ENCODE measurements at places on chromosomes 3 and 15.

GRCh38 chr3:25587975-25588374 lies 76.7 kb downstream of the TOP2B start:
- DNase-seq, result no peak

GRCh38 chr3:131109156-131109555 lies 82.5 kb downstream of the NEK11 start:
- no peak for DNase-seq

DNA sequence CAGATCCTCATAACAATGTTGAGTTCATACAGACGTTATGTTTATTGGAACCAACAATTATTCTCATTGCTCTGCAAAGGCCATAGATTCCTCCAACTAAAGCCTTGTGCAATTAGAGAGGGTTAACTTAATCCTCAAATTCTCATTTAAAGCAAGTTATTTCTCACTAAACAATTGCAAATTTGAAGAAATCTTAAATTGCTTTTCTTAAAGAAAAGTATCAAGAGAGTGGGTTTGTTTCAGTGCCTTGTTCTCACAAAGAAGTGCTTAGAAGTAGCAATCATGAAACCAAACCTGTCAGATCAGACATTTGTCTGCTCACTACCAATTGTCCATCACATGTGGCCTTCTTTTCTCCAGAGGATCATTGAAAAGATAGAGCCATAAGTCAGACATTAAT lies 124.8 kb downstream of the KCNH8 start:
- DNase-seq, result no peak

- DNase-seq, result no peak
Measured at GRCh38 chr3:46574881-46575576, 8.9 kb upstream of the LRRC2 start.

DNA sequence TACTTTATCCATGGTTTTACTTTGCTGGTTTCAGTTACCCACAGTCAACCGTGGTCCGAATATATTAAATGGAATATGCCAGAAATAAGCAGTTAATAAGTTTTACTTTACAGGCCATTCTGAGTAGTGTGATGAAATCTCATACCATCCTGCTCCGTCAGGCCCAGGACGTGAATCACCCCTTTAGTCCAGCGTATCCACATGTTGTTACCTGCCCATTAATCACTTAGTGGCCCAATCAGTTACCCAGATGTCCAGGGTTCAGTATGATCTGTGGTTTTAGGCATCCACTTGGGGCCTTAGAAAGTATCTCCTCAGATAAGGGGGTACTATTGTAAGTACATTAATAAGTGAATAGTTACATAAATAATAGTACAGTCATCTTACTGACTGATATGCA lies 88.0 kb downstream of the TTBK2 start:
- DNase-seq, result no peak

DNA sequence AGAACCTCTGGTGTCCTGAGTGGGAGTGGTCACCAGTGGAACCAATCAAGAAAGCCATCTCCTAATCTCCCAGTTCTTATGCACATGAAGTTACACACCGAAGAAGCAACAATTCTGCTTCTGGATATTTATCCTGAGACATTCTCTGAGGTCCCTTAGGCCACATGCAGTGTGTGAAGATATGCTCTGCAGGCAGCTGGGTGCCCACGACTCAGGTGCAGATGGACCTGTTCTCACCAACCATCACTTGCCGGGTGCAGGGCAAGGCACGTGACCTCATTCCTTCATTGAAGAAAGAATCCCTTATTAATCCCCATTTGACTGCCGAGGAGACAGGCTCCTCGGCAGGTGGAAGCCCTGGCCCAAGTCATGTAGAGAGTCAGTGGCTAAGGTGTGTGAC lies 79.8 kb downstream of the WNT7A start:
- no peak for DNase-seq

- peak; percentile 42 for DNase-seq
Measured at GRCh38 chr3:38004415-38005075, 14.0 kb downstream of the VILL start.

DNA sequence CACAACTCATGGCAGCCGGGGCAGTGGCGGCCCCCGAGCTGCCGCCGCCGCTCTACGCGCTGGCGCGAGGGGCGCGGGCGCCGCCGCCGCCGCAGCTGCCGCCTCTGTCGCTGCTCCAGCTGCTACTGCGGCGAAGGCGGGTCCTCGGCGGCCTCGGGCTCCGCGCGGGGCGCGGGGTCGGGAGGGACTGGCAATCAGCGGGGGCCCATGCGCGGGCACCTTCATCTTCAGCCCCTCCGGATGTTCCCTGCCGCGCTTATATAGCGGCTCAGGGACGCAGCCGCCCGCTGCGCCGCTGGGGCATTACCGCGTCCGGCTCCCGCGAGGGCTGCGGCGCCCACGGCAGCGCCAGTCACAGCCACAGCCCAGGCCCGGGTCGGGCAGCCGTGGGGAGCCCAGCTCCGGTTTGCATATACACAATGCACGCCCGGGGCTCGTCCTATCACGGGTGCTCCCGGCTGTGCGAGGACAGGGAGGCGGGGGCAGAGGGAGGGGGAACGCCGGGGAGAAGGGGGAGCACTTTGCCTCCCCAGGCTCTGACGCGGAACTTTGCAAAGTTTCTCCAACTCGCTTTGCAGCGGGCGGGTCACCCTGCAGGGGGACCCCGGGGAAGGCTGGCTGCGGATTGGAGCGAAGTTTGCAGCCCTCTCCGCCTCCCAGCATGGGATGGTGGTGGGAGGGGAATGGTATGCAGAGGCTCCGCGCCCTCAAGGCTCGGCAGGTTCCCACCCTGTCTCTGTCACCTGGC lies at the start of gene VGLL3:
Gene VGLL3 (minus strand): TSS at position 416 of the 748 bp plus-strand sequence. CDS start 406 bp downstream, at position 10.
- DNase-seq, result no peak

- no peak for DNase-seq
Measured at GRCh38 chr15:87716422-87716821, 540.1 kb downstream of the NTRK3 start.

DNA sequence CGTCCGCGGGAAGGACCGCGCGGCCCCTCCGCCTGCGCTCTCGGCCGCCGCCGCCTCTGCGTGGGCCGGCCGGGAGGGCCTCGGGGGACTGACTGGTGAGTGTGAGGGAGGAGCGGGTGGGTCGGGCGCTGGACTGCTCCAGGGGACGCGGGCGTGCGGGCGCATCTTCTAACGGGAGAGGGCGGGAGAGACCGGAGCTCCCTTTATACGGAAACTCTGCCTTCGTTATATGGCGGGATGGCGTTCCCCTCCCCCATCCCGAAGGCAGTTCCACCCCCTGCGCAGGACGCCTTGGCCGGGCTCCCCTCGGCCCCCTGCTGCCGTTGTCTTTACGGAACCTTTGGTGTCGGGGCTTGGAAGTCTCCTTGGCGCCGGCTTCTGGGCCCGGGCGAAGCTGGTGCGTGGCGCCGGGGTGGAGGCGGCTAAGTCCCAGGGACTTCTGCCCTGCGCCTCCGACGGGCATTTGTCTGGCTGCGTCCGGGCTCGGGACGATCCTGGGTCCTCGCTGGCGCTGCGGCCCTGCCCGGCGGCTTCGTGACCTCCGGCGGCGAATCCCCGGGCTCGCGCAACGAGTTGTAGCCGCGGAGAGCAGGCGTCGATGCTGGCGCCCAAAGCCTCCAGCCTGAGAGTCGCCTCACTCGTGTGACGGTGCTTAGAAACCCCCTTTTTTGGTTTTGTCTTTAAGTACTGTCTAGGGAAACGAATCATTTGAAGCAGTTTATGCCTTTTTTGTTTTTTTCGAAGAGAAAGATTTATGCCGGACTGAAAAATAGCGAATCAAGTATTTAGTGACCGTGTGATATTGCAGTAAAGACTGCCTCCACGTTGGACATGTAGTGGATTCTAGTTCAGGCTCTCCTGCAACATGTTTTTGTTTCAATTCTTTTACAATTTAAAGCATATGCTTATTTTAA lies 623 bp downstream of the ZNF639 start:
- DNase-seq, result peak; percentile 56

DNA sequence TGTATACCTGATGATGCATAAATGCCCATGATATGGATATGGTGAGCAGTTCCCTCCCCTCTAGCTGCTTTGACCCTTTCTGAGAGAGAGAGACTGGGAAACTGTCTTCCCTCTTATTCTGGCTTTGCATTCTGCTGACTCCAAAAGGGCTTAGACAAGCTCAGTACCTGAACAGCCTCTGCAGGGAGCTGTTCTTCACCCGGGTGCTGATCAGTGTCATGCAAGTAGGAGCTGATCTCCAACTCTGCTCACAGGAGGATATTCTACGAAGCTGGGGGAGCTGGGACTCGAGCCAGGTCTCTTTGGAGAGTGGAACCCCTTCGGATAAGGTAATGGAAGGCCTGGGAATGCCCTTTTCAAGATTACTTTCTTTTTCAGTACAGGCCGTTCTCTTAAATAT lies 237.1 kb downstream of the RYR3 start:
- DNase-seq, result no peak

DNA sequence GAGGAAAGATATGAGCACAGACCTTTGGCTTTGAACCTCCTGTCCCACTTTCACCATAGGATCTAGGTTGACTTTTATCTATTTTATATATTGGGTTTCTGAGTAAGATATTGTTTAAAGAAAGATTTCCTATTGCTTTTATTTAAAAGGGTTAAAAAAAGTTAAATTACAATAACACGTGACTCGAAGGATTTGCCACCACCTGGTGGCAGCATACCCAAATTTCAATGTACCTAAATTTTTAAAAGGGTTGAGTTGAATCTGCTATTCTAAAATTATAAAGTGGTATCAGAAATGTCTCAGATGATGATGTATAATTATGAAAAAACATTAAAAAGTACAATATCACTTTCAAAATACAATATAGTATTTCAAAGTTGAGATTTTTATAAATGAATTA lies 368.4 kb downstream of the MECOM start:
- DNase-seq, result no peak

DNA sequence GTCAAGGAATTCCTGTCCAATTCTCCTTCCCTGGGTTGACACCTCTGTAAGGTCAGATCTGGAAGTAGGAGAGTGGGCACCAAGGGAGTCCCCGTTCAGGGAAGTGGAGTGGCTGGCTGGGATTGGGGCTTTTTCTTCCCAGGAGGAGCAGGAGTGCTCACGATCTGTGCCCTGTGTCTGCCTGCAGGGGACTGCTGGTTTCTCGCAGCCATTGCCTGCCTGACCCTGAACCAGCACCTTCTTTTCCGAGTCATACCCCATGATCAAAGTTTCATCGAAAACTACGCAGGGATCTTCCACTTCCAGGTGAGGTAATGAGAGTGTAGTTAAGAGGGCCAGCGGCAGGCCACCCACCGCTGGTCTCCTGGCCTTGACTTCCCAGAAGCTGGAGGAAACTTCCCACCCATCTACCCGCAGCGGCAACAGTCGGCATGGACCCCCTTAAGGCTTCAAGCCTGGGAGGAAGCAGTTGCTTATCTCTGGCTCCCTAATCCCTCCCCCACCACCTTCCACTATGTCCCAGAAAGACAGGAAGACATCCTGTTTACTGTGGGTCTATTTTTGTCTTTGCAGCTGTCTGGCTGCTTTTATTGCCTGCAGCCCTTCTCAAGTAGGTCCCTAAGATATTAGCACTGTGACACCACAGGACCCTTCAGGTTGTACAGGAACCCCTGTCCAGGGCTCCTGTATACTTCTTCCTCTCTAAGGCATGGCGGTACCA lies 26.8 kb downstream of the CAPN3 start:
- no peak for DNase-seq

- DNase-seq, result no peak
Measured at GRCh38 chr3:14210843-14211594, 32.4 kb downstream of the LSM3 start.

DNA sequence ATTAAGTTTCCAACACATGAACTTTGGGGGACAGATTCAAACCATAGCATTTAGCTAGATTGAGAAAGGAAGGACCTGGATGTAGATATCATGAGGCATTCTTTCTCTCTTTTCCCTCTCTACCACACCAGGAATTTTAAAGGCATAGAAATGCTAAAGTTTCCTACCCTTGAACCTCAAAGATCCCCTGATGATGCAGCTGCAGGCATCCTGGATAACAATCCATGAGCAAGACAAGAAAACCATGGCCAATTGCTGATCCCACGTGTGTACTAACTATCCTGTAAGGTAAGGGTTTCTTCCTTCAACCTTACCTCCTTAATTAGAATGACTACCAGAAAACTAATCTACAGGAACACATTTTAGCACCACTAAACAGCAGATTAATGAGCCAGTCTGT lies 36.8 kb downstream of the CPNE4 start:
- DNase-seq, result no peak

DNA sequence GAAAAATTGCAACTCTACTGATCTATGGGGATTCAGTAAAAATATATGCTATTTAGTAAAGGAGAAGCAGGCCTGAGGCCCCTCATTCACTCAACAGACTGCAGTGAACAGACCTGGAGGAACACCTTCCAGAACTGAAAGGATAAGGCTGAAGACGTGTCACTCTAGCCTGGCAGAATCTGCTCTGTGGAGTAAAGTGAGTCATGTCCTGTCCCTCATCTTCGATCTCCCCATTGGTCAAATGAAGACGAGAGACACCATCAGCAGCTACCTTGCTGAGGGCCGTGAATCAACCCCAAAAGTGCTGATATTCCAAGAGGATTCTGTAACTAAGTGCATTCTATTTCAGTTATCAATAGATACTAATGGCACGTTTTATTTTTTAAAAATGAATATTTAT lies 359.7 kb downstream of the FGF12 start:
- no peak for DNase-seq

- DNase-seq, result no peak
Measured at GRCh38 chr3:170726976-170727661, 141.2 kb upstream of the SLC7A14 start.

- no peak for DNase-seq
Measured at GRCh38 chr15:89482139-89482538, 14.2 kb downstream of the RHCG start.

DNA sequence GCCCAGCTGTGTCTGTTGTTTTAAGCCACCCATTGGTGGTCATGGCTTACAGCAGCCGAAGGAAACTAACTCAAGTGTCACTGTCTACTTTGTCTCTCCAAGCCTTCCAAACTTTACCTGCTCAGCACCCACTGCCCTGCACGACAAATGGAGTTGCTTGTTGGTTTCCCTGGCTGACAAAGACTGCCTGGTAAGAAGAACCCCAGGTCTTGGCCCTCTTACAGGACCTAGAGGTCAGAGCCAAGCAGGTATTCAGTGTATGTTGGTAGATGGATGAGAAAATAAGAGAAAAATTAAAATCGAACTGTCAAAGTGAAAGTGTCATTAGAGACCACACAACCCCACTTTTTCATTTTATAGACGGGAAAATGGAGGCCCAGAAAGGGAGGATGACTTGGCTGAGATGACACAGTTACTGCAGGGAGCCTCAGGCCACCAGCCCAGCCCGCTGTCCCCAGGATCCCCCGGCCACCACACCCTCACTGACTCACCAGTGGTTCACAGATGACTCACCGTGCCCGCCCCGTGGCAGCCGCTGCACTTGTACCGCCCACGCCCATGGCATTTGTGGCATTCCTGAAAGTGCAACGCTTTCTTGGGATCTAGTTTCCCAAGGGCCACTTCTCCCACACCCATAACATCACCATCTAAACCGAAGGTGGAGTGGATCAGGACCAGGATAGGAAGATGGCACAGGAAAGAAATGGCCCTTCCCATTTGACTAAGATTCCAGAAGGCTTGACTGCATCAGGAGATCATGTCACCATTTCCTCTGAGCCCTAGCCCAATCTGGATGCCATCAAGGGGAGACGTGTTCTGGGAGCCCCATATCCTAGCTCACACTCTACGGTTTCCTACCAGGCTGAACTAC lies 15.2 kb downstream of the SSUH2 start:
- DNase-seq, result peak; percentile 24

All from stimulated activated CD4-positive, alpha-beta T cell treated with anti-CD3 and anti-CD28 coated beads, Interleukin-12 subunit alpha, Interleukin-12 subunit beta, amount 100 ng/mL, for 24 hours (primary cell).